Renal cortical epithelial cell (primary cell): ENCODE measurements at places on chromosomes 3 and 15.

GRCh38 chr3:64766440-64766839, 78.6 kb upstream of the ADAMTS9 start:
- no peak for DNase-seq

GRCh38 chr3:40872258-40872920, 326.9 kb upstream of the CTNNB1 start:
- DNase-seq = no peak

GRCh38 chr3:71930056-71930991, 145.4 kb upstream of the PROK2 start:
- peak; percentile 40 for DNase-seq

DNA sequence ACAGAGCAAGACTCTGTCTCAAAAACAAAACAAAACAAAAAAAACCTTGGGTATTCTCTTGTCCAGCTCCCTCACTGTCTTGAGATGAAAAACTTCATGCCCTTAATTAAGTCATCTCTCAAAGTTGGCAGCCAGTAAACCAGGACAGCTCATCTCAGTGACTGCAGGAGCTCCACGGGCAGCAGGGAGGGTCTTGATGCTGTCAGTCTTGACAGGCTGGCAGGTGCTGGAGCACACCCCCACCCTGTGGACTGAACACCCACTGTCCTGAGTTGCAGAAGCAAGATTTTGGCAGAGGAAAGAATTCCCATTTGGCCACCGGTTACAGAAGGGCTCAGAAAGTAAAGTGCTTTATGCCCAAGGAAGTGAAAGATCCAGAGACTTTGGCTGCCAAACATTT, 8.0 kb downstream of the DNAJA4 start:
- no peak for DNase-seq

DNA sequence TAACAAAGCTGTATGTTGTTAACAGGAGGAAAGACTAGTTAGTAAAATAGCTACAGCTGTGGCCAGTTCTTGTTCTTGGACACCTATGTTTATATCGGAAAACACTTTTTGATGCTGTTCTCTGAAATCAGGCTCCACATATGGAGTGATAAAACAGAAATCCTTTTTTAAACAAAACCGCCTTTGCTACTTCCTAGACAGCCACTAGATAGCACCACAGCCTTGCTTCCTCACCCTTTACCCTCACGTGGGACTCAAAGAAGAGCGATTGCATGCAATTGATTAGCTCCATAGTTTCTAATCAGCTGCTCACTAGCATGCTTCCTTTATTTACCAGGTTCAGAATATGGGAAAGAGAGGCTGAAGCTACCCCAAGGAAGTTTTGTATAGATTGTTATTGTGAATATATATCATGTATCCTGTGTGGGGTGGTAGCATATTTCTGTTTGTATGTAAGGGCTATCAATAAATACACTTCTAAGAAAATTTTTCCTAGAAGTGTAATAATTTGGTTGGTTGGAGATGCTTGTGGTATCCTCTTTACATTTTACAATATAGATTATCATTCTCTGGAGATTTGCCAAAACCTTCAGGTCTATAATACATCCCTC, 4.3 kb upstream of the MTFMT start:
- peak; percentile 55 for DNase-seq

DNA sequence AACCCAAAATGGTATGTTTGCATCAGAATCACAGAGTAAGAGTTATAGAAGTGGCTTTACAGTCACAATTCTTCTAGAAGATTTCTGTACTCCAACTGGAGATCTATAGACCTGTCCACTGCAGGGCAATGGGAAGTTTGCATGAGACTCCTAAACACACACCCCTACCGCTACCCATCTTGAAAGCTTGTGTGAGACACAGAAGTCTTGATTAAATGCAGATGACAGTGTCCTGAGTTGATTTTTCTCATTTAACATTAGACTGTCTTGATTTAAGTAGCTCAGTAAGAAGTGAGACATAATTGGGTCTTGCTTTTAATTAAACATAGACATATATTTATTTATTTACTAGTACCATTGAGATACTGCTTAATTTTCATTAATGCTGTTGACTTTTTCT, 54.4 kb downstream of the CD47 start:
- no peak for DNase-seq

DNA sequence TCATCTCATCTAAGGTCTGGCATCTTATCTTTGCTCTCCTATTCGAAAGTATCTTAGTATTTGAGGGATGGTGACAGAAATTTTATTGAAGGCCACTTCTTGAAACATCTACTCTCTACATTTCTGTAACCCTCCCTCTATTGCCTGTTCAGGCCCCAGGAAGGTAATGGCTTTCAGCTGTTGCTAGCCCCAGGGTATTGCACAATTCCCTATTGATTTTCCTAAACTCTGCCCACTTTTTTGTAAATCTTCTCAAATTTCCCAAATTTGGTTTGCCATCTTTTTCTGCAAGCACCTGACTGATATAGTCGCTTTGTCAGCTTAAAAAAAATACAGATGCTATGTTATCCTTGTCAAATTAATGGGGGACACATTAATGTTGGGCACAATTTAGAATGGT, 242.1 kb downstream of the RAP2B start:
- DNase-seq = no peak

- DNase-seq = no peak
Measured at GRCh38 chr3:97968376-97968775, 3.9 kb downstream of the RIOX2 start.

DNA sequence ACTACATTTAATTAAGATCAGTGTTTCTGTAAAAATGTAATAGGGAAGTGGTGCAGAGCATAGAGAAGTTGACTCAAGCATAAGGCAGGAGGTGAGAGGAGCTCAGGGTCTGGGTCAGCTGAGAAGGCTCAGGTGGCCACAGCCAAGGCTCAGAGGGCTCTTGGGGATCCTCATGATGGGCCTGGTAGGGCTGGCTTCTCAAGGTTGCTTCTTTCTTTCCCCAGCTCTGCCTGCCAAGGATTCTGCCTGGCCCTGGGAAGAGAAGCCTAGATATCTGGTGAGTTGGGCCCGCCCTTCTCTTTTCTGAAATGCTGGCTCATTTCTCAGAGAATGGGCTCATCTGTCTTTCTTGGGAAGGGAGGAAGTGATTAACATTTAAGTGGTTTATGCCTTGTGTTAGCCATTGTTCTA, 6.5 kb downstream of the ZNF589 start:
- DNase-seq = peak; percentile 18

DNA sequence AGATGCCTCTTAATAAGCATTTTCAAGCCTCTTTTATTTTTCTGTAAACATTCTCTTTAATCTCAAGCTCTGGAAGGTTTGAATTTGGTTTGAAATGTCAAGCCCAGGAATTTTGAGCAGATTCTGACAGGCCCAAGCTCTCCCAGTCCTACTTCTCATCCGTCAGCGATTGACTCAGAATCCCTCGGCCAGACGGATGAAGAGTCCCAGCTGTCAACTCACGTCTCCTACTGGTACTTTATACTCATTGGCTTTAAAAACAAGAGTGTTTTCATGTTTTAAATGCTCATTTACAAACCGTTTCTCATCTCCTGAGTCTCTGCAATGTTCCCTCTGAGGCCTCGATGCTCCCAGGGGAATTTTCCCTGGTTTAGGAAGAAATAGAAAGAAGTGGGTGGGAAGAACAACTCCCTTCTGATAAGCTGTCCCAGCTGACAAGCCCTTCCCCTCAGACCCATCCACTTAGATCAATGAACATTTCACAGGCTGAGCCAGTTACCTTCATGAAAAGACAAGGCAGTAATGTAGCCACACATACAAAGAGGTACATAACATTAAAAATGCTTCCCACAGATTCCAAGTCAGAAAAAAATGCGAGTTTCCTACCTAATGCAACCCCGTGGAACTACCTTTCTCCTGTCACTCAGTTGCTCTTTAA, 478.2 kb upstream of the DPH6 start:
- DNase-seq = no peak

DNA sequence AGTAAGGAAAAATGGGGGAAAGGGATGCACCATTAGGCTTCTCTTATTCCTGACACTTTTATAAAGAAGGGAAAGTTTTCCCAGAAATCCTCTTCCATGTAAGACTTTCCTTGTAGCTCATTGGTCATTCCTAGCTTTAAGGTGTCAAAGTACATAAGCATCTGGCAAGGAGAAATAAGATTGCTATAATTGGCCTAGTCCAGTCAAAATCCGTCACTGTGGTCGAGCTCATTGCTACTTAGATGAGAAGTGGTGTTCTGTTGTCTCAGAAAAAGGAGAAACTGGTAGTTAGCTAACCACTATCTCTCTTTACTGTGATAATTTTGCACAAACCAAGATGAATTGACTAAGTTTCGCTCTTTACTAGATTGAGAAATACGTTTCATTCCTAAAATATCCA, 370.1 kb downstream of the CNTN4 start:
- no peak for DNase-seq

- DNase-seq = no peak
Measured at GRCh38 chr3:48241796-48242455, 1.0 kb downstream of the ZNF589 start.

GRCh38 chr3:22451501-22451900, 700.5 kb upstream of the ZNF385D start:
- DNase-seq = no peak

DNA sequence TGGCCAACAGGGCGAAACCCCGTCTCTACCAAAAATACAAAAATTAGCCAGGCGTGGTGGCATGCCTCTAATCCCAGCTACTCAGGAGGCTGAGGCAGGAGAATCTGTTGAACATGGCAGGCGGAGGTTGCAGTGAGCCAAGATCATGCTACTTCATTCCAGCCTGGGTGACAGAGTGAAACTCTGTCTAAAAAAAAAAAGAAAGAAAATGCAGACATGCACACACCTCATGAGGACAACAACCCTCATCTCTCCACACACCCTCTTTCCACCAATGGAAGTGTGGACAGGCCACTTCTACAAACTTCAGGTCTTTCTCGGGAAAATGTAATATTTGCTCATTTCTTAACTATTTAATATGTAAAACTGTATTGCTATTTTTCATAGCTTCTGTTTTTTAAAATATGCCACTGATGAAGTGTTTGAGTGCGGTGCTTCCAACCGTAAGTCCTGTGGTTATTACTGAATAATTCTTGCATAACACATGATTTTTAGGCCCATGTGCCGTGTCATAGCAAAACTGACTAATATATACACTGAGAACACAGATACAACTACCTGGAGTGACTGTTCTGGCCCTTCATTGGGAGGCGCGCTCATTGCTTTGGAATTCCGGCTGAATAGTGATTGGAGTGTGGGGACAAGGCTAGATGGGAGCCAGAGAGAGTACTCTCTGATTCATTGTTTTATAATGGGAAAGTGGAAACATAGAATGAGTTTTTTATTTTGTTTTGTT, 23.1 kb downstream of the LRRC31 start:
- peak; percentile 85 for DNase-seq

DNA sequence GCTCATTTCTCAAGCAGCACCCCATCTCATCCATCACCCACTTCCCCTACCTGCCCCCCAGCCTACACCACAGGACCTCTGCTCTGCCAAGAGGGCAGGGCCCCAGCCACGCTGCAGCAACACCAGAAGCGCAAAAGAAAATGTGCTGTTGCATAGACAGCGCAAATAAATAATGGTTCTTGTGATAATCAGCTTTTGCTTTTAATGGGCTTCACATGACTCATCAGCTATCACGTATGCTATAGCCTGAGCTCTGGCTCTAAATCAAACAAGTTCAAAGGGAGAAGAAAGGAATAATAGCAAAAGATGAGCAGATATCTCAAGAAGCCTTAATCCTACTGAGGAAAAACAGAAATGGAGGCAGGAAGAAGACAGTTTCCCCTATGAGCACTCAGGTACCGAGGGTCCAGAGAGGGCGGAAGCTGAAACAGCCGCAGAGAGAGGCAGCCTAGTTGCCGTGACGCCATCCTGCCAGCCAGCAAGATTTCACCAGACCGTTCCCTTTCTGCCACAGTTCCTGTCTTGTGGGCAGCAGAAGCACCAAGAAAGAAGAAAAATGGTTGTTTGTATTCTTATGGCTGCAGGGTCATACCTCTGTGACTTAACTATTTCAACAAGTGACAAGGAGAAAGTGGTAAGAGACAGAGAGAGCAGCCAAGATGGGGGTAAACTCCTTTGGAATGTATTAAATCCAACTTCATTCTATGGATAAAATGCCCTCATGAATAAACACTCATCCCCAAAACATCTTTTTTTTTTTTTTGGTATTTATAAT, 22.0 kb downstream of the RAB27A start:
- no peak for DNase-seq

GRCh38 chr3:183745300-183746098, 47.9 kb downstream of the YEATS2 start:
- DNase-seq = peak; percentile 50

DNA sequence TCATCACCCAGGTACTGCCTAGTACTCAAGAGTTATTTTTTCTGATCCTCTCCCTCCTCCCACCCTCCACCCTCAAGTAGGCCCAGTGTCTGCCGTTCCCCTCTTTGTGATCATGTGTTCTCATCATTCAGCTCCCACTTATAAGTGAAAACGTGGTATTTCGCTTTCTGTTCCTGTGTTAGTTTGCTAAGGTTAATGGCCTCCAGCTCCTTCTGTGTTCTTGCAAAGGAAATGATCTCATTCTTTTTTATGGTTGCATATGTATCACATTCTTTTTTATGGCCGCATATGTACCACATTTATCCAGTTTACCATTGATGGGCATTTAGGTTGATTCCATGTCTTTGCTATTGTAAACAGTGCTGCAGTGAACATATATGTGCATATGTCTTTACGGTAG, 8.2 kb upstream of the GANC start:
- DNase-seq = no peak

DNA sequence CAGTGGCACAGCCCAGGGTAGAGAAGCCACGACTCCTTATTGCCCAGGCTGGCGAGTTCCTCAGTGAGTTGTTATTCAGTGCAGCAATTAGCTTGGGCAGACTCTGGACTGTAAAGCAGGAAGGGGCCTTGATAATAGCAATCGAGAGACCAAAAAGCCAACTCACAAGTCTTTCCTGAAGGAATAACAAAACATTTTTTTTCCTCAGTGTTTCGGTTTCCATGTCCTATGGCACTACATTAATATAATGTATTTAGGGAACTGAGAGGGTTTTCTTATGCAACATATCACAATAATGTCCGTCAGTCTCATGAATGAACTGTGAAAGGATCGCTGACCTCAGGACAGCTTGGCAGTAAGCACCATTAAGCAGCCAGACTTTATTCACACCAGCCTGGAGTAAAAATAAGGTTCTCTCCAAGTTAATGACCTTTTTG, 248.9 kb upstream of the TBL1XR1 start:
- DNase-seq = peak; percentile 42

GRCh38 chr3:54528668-54529067, 399.2 kb downstream of the LRTM1 start:
- DNase-seq = no peak

DNA sequence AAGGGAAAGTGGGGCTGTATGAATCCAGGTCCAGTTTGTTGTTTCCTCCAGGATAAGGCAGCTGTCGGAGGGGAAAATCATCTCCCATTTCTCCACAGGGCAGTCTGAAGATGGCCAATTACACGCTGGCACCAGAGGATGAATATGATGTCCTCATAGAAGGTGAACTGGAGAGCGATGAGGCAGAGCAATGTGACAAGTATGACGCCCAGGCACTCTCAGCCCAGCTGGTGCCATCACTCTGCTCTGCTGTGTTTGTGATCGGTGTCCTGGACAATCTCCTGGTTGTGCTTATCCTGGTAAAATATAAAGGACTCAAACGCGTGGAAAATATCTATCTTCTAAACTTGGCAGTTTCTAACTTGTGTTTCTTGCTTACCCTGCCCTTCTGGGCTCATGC, 911 bp downstream of the CCRL2 start:
- no peak for DNase-seq
